ENCODE measurements at places on chromosomes 2 and 18.

DNA sequence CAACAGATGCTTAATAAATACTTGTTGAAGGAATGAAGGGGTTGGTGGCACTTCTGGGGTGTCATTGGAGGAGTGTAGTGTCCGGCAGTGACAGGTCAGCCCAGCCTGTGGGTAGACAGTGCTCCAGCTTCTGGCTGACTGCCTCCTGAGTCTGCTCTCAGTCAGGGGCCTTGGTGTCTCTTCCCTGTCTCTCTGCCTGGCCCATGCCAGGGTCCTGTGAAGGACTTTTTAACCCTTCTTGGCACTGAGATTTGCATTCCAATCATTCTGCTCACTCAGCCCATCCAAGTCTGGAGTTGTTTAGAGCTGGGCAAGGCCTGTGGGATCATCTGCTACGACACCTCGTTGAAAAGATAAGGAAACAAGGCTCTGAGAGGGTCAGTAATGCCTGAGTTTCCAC, 1.4 kb upstream of the KCNK3 start:
- DNase-seq: no peak

- no peak for DNase-seq
These were observed 146.5 kb upstream of the MGAT5 start for GRCh38 chr2:134107402-134107801.

- no peak for DNase-seq
These were observed 244.9 kb downstream of the LOXHD1 start for GRCh38 chr18:46411867-46412690.

DNA sequence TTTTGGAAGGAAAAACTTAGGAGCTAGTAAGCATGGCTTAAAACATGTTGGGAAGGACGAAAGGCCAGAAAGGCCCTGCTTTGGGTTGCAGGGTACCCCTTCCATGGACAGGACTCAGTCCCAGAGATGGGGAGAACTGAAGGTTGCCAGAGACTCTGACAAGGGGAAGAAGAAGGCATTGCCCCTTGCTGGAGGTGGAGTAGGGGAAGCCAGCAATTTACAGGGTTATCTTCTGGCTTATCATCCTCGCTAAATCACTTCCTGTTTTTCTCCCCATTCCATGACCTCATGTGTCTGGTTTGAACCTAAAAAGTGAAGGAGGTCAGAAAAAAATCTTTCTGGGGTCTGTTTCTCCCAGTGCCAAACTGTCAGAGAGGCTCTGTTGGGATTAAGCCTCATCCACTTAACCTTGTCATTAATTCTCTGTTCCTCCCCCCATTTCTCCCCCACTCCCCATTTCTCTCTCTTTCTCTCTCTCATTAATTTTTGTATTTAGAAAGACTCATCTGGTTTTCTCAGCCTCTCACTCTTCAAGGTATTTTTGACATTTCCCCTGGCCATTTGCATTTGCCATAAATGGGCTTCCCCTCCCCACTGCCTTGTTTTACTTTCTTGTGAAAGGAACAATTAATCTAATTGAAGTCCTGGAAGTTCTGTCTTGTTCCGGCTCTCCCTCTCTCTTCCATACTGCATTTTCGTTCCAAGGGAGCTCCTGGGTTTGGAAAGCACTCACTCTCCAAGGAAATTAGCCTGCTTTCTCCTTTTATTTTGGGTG, 17.4 kb downstream of the NRP2 start:
- DNase-seq: no peak

GRCh38 chr18:14117606-14118005, 14.6 kb downstream of the ZNF519 start:
- DNase-seq: no peak

- DNase-seq: no peak
These were observed 98.6 kb upstream of the NCK2 start for GRCh38 chr2:105645938-105646773.

DNA sequence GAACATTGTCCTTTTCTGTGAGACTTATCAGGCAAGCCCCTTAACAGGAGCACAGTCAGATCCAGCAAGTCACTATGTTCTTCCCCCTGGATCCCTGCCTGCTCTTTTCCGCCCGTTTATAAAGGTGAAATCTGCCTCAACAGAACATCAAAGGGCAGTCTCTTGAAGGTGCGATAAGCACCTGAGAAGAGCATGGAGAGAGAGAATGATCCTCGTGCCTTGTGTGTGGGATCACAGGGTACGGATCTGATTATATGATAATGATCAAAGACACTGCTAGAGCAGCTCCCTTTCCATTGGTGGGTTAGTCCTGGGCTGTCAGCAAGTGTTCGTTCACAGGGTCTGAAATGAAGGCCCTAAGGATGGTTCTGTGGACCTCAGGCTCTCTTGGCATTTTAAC, 106.4 kb downstream of the ZAP70 start:
- no peak for DNase-seq

- DNase-seq: no peak
These were observed 42.2 kb upstream of the FAM117B start for GRCh38 chr2:202592566-202592965.

DNA sequence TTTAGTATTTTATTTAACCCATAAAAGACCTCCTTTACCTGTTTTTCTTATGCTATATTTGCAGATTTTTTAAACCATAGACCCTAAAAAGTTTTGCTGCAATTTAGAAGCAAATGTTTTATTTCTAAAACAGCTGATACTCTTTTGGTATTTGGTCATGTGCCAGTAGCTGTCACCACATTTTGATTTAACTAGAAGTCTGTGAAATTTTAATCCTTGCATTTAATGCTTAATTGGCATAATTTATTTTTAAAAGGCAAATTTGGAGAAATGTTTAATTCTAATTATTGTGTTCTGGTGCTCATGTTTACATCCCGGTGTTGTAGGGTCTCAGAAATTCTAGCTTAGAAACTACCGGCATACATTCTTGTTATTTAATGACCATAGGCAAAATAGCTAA, 111.8 kb downstream of the TTC27 start:
- DNase-seq: no peak

- no peak for DNase-seq
These were observed 96.7 kb upstream of the SLC14A2 start for GRCh38 chr18:45518311-45519155.

DNA sequence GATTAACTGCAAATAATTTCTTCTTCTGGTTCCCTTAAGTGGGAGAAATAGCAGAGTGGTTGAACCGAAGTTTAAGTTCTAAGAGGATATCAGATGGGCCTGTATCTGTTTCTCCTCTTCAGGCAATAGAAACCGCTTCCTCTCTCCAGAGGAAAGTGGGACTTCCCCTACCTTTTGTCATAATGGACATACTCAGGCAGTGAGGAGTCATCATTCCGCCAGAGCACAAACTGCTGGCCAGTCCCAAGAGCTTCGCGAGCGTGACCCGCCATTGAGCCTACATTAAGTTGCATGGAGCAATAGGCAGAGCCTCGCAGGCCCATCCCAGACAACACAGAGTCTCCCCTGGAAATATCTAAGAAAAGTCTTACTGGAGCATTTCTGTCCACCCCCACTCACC, 158.9 kb downstream of the LDLRAD4 start:
- no peak for DNase-seq

DNA sequence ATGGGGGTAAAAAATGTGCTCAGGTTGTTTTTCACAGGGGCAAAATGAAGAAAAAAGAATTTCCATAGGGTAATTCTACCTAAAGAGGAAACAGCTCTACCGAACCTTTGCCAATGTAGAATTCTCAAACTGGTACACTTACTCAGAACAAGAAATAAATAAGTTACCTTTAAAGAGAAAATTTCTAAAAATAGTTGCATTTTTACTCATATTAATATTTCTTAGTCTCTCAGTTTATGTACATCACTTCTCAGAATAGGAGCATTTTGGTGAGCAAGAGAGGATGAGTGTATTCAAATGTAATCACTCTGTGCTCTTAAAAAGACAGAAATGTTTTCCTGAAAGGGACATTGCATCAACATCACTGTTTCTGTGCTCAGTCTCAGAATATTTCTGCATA, 574.7 kb upstream of the SLC8A1 start:
- no peak for DNase-seq

DNA sequence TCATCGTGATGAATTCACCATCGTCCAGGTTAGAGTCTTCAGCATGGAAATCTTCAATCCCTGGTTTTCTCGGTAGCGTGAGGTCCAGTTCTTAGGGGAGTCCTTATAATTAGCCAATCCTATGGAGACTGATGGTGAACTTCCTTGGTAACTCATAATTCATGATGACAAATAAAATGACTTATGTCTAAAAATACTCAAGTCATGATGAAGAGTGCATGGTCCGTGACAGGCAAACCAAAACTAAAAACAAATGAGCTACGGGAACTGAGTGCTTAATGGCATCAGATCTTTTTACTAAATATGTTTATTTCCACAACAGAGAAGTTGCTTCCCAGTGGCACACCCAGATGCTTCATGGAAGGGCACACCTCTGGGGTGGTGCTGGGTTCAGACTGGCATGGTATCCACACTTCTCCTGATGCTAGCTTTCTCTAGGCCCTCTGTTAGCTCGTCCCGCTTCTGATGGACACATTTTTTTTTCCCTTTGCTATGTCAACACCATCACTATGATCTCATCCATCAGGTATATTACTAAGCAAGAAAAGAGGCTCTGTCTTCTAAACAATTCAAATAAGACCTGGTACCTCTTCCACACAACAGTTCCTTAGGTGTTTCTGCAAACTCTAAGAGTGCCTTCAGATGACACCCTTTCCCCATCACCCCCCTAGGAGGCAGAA, 92.8 kb upstream of the NEDD4L start:
- DNase-seq: no peak

GRCh38 chr2:64371727-64372126, 82.2 kb upstream of the LGALSL start:
- DNase-seq: no peak
